Pulmonary artery endothelial cell (primary cell): ENCODE measurements at places on chromosomes 2 and 18. TPM values are rescaled to one million over a fixed set of nuclear protein-coding genes. Genes with fewer than 3 reads are reported as not detected.

C2orf74 gene
- total RNA-seq, result 2.8 and 14.0 TPM in 2 replicates

ASXL3 gene
- 0.07 and 0.18 TPM in 2 replicates for total RNA-seq

MYCN gene
- 0.46 and 3.1 TPM in 2 replicates for total RNA-seq

ANKRD30B gene
- not detected in 2 replicates for total RNA-seq

CD8A gene
- total RNA-seq, result not detected in 2 replicates

HOXD3 gene
- not detected in 2 replicates for total RNA-seq

E2F6 gene
- total RNA-seq, result 12.0 and 12.4 TPM in 2 replicates

GPBAR1 gene
- 0.07 TPM in 2 replicates for total RNA-seq

CRIM1 gene
- 790 and 1,031 TPM in 2 replicates for total RNA-seq

CPO gene
- not detected in 2 replicates for total RNA-seq

ZNF385B gene
- not detected in 2 replicates for total RNA-seq

MSTN gene
- not detected in 2 replicates for total RNA-seq

DES gene
- not detected in 2 replicates for total RNA-seq
